A549 (cell line): ENCODE measurements at places on chromosomes 1 and 21. TPM values are rescaled to one million over a fixed set of nuclear protein-coding genes. Genes with fewer than 3 reads are reported as not detected.
A peak's percentile ranks its signal among the peaks of the same experiment; 100 is the strongest.

DNA sequence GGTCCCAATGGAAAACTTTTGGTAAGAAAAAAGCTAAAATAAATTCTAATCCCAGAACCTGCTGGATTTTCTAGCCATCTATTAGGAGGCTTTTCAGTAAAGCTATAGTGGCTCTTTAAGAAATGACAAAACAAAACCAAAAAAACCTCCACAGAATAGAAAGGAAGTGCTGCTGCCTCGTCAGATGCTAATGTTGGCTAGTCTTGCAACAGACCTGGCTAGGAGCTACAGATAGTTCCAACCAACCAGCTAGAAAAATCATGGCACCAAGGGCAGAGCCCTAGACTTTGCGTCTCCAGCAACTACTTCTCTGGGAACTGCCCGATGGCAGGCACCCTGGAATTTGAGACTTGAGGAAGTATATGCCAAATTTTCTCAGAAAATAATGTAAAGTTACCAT lies 7.6 kb downstream of the CD101 start:
- no peak for DNase-seq

DNA sequence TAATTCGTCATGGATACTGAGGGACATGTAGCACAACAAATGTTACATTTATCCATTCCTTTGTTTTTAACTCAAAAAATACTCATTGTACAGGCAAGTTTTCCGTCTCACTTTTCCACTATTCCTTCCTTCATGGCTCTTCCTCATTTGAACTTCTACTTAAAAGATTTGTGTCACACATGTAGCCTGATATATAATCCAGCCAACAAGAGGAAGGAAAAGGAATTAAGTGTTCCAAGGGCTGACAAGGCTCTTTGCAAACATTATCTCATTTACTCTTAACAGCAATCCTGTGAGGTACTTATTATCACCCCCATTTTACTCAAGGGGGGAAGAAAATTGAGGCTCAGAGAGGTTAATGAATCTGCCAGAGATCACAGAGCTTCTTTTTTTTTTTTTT lies 22.9 kb downstream of the CD244 start:
- DNase-seq, result no peak

- DNase-seq, result no peak
Measured at GRCh38 chr1:77873461-77873860, 15.0 kb upstream of the NEXN start.

The MATN1 gene
- 0.05 to 0.17 TPM (median 0.10 TPM) in 3 replicates for polyA plus RNA-seq

The INSRR gene
- polyA plus RNA-seq, result not detected in 3 replicates

DNA sequence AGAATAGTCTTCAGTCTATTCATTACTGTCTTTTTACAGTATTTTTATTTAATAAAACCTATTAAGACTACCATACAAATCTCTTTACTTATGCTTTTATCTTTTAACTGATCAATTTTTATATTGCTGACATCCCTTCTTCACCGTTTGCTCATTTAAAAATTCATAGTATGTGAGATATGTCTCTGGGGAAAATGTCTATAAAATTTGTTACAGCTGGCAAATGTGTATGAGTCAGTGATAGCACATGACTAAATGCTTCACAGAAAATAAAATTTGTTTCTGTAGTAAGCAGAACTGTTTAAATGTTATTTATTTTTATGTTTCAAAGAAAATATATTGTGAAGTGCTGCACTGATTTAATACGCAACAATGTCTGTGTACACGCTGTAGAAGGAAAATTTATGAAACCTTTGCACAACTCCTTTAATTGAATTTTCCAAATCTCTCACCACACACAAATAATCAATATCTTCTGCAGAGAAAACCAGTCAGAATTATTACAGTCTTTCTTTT lies 74.2 kb downstream of the ITGB3BP start:
- DNase-seq, result no peak

GRCh38 chr1:154970631-154971340 lies at the start of gene SHC1:
TSS of gene SHC1 (minus strand) at chr1:154970747. CDS start at chr1:154970526, 221 bp downstream.
- DNase-seq, result peak; percentile 93

DNA sequence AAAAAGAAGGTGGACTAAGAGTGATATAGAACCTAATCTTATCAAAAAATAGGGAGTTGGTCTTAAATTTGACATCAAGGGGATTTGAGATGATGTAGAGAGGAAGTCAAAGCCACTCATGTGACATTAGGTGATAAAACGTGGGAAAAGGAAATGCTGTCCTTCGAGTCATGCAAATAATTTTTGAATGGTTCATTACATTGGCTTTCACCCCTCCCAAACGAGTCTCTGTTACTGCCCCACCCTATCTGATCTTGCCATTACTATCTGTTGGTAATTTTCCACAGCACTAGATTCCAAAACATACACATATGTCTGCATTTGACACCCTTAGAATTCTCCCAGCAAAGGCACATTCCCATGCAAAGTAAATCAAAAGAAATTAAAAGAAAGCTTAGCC lies 531.1 kb upstream of the ADAMTS5 start:
- no peak for DNase-seq

The RNF186 gene
- not detected in 3 replicates for polyA plus RNA-seq

The CNR2 gene
- not detected in 3 replicates for polyA plus RNA-seq

DNA sequence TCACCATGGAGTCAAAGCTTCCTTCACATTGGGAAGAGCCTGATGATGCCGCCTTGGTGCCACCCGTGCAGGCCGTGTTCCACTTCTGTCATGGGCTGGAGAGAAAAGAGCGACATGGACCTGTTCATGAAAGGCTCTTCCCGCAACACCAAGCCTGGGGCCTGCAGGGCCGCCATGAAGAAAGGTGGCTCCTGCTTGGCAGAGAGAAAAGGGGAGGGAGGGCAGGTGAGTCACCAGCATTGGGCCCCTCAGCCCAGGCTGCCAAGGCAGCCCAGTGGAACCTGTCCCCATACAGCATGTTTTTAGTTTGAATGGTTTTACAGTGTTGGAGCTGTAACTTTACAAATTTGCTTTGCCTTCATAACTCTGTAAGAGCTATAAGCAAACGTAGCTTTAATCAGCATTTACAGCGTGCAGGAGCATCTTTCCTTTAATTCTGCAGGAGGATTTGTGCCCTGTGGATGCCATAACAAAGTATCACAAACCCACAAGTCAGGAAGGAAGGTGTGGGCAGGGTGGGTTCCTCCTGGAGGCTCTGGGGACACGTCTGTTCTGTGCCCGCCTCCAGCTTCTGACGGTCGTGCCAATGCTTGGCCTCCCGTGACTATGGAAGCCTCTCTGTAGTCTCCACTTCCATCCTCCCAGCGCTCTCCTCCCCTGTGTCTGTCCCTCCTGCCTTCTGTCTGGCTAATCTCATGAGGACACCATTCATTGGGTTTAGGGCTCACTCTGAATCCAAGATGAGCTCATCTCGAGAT lies 49.1 kb downstream of the RIPK4 start:
- DNase-seq, result no peak

DNA sequence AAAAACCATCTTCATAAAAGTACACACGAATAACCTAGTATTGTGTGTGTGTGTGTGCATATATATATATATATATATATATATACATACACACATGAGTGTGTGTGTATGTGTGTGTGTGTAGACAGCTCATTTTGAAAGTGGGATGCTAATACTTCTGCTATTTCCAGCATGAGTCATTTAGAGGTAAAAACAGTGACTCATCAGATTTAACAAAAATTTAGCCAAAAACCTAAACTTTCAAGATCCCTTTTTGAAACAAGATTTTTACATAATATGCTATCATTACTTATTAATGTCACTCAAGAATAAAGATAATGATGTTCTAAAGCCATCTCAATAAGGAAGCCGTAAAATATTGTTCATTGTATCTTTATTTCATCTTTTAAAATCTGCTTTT lies 35.6 kb upstream of the ADGRL4 start:
- no peak for DNase-seq

DNA sequence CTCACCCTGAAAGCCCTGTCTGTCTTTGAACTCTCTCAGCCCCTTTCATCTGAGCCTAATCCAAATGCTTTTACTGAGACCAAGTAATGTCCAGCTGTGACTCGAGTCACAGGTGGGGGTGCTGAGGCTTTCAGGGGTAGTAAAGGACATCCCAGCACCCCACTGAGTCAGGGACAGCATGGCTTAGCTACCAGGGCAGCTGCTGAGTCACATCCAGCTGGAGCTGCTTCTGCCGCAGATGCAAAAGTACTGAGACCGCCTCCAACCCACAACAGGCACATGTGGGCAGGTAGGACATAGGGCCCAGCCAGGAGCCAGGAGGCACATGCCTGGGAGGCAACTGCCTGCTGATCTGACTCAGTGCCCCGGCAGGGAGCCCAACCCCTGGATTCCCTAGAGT lies 6.7 kb upstream of the VSIG8 start:
- DNase-seq, result no peak
